Anterior cingulate cortex (tissue), 58 donors: ENCODE measurements at places on chromosomes 7 and 10.

GRCh38 chr7:132100483-132100882 lies 475.8 kb downstream of the PLXNA4 start:
- DNase-seq, result no peak

DNA sequence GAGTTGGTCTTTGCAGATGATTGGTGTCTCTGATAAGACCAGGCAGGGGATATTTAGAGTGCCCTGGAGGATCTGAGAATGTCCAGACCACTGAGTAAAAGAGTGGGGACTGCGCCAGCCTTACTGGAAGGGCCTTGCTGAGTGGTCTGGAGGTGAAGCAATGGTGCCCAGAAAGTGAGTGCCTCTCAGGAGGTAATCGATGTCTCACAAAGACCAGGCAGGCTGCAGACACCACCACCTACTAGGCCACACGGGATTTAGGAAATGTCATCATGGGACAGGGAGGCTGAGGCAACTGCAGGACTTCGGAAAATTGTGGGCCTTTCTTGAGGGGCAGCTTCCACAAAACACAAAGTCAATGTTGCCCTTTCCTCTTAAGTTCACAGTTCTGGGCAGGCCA lies 57.2 kb upstream of the STEAP1B start:
- no peak for DNase-seq

DNA sequence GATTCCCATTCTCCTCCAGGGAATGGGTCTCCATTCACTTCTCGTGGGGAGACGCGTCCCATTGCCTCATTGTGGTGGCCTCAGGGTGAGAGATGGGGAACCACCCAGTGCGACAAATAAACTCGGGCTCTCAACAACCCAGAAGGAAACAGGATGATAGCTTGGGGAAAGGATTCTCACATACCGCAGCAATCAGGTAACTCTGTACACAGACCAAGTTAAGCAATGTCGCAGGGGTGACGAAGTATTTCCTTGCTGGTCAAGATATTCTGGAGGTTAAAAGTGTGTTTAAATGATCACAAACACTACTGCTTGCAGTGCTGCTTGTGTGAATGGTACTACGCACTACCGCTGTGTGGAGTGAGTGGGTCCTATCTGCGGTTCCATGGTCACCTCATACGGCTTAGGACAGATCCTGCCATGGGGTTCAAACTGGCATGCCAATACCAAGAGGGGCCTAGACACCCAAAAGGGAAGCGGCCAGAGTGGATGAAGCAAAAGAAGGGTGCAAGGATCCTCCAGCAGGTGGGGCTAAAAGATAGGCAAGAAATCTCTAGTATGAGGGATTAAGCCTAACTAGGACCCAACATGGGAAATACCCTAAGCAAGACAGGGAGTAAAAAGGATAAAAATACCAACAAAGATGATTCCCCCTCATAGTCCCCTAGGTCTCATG lies 143.8 kb upstream of the TMEM106B start:
- DNase-seq, result no peak

GRCh38 chr7:13169356-13169755 lies 481.9 kb downstream of the ARL4A start:
- no peak for DNase-seq

DNA sequence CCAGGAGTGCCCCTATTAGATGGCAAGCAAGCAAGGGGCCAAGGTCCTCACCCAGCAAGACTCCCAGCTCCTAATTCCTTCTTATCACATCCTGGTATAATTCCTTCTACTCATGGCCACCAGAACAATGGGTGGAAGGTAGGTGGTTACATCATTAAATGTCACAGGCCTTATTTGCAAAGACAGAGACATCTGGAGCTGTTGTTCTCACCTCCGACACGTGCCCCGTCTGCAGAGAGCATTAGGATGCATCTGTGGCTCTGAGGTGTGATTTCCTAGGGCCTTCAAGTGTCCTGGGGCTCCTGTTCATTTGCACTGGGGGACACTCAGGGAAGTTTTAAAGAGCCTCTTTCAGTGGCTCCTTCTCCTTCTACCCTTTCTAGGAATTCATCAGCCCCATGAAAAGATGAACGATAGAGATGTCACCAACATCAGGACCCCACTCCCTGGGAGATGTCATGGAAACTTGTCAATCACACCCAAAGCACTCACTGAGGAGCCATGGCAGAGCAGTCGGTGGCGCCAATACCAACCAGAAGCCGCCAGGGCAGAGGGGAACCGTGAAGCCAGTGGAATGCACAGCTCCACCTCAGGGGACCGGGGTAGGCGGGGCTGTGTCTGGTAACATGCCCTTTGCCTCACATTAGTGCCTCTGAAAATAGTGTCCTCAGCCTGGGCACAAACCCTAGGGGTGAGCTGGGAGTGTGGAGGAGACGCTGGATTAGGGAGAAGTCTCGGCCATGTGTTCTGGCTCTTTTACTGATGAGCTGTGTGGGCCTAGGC lies 2.9 kb upstream of the ATP6V0E2 start:
- no peak for DNase-seq

DNA sequence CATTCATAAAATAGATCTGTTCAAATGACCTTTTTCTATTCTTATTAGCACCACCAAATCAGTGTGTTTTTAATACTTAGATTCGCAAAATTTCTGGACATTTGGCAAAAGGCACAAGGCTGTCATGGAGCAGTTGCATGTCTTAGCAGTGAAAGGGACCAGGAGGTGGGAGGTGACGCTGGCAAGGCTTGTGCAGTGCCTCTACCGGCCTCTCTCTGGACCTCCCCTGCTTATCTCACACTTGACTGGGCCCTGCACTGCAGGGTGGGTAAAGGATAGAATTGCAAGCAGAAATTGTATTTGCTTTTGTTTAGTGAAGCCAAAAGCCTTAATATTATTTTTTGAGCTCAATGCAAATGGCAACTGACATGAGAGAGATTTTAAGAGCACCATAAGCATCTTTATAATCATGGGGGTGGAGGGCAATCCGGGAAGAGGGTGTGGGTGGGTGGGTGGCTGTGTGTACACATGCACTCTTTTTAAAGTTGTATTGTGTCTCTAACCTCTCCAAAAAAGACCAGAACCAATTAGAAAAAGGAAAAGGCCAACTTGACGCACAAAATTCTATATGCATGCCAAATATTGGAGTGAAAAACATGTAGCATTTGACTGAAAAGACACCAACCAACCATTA lies 106.3 kb downstream of the WNT2 start:
- no peak for DNase-seq

DNA sequence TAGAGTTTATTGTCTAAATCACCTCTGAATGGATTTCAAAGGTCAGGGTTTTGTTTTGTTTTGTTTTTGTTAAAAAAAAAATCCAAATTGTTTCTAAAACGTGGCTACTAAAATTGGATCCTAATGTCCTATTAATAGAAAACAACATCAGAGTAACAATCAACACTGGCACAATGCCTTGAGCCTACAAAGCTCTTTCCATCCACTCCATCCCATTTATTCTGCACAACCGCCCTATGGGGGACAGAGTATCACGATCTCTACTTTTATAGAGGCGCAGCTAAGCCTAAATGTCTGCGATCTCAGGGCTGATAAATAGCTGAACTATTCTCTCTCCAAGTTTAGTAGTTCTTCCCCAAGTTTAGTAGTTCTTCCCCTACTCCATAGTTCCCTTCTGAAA lies 78.8 kb downstream of the FGFR2 start:
- DNase-seq, result no peak

DNA sequence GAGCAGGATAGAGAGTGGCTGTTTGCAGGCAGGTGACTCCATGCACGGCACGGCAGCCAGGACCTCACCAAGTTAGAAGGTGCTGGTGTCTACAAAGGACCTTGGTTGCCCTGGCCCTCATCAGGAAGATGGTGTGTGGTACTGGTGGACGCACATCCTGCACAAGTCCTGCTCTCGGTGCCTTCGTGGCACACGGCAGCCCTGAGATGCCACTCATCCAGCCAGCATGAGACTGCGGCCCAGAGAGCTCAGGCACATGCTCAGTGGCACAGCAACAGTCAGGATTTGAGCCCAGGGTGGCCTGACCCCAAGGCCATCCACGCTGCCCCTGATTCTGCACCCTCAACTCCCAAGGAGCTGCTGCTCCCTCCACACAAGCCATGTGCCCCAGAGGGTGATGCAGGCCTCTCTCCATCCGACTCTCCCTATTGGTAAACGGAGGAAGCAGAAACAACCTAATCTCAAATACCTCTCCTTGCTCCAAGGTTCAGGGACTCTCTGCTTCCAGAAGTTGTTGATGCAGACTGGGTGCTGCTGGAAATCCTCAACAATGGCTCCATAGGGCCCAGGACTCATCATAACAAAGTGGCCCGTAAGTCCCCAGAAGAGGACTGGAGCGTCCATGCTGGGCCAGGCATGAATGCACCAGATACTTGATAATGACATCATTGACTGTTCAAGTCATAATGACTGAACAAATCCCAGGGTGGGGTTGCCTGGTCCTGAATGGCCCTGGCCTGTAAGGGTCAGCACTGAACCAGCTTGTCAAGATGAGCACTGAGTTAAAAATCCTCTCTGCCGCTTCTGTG lies 93.6 kb downstream of the ARHGAP22 start:
- DNase-seq, result no peak

DNA sequence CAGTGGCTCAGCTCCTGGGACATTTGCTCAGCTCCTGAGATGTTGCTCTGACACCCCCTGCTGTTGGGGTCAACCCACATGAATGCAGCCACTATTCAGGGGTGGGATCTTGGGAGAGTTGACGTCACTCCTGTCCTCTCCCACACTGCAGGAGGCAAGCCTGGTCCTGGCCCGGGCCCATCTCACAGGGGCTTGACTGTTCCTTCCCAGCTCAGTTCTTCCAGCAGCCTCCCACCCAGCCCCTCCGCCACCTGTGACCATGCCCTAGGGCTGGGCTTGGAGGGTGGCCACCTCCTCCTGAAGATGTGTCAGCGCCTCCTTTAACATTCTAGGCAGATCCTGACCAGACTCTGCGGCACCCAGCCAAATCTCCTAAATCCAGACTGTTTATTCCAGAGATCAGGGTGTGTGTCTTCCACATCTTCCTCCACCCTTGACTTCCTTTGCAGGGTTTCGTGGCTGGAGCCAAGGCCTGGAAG lies 19.1 kb upstream of the OPALIN start:
- DNase-seq, result no peak

- DNase-seq, result no peak
Measured at GRCh38 chr10:124044143-124044862, 49.1 kb downstream of the CHST15 start.

- DNase-seq, result no peak
Measured at GRCh38 chr10:33032654-33033151, 74.7 kb upstream of the ITGB1 start.

- no peak for DNase-seq
Measured at GRCh38 chr7:50349963-50350944, 45.7 kb downstream of the IKZF1 start.

DNA sequence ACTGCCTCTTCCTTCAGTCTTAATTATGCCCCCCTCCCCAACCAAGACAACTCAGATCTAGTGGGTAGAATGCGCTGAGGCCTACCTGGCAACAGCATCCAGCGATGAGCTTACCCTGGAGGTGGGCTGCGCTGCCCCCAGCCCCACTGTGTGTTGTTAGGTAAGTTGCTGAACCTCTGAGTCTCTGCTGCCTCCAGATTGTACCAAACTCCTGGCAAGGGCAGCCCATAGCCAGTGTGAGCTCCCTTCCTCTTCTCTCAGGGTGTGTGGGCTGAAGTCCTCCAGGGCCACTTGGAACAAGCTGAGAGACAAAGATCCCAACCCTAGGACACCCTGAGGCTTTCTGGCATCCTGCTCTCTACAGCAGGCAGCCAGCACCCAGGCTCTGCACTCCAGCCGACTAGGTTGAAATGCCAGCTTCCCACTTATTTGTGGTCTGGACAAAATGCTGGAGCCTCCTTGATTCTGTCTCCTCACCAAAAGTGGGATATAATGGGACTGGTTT lies 135.3 kb downstream of the ARHGAP22 start:
- no peak for DNase-seq
